ENCODE measurements at places on chromosomes 12 and 14.

GRCh38 chr14:51504669-51505068 is 147.0 kb upstream of the FRMD6 start:
- no peak for DNase-seq

- no peak for DNase-seq
Measured at GRCh38 chr12:81125691-81126090, 47.8 kb downstream of the ACSS3 start.

GRCh38 chr14:77027538-77028383 is 747 bp downstream of the IRF2BPL start:
- peak; percentile 27 for DNase-seq

DNA sequence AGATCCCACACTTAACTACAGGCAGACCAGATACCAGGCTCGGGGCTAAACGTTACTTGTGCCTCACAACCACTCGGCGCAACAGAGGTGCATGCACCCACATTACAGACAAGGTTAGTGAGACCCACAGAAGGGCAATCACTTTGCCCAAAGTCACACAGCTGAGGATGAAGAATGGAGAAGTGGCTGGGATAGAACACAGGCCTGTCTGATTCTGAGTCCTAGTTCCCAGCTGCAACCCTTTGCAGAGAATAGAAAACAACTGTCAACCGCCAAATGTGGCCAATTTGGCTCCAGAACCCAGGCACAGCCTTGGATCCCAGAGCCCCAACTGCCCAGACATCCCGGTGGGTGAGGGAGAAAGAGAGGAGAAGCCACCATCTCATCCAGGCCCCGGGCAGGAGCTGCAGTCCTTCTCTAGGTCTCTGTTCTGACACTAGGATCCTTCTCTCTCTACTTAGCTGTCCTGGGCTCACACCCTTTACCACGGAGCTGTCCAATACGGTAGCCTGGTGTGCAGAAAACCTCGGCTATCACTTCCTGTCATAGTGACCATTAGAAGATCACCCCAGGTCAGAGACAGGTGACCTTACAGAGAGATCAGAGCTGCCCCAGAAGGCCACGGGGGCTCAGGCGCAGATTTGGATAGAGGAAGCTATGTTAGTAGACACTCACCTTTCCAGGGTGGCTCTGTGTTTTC is 59.1 kb downstream of the FAM222A start:
- no peak for DNase-seq

GRCh38 chr14:102817942-102818940 is 41.0 kb downstream of the TRAF3 start:
- no peak for DNase-seq

DNA sequence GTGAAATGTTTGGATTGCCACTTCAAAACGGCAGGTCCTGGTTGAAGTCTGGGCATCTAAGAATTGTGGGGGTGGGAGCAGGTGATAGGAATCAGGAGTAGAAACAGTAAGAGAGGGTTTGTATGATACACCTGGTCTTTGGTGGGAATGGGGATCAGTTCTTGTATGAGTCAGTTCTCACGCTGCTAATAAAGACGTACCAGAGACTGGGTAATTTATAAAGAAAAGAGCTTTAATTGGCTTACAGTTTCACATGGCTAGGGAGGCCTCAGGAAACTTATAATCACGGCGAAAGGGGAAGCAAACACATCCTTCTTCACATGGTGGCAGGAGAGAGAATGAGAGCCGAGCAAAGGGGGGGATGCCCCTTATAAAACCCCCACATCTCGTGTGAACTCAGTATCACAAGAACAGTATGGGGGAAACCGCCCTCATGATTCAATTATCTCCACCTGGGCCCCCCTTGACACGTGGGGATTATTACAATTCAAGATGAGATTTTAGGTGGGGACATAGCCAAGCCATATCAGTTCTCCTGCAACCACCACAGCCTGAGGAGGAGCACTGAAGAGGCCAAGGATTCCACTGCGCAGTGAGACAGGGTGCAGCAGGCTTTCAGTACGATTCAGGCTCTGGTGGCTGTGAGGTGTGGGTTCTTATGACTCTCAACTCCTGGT is 52.1 kb downstream of the DRAM1 start:
- DNase-seq: no peak

- peak; percentile 13 for DNase-seq
Measured at GRCh38 chr14:105944632-105945610, 418.5 kb downstream of the TMEM121 start.

DNA sequence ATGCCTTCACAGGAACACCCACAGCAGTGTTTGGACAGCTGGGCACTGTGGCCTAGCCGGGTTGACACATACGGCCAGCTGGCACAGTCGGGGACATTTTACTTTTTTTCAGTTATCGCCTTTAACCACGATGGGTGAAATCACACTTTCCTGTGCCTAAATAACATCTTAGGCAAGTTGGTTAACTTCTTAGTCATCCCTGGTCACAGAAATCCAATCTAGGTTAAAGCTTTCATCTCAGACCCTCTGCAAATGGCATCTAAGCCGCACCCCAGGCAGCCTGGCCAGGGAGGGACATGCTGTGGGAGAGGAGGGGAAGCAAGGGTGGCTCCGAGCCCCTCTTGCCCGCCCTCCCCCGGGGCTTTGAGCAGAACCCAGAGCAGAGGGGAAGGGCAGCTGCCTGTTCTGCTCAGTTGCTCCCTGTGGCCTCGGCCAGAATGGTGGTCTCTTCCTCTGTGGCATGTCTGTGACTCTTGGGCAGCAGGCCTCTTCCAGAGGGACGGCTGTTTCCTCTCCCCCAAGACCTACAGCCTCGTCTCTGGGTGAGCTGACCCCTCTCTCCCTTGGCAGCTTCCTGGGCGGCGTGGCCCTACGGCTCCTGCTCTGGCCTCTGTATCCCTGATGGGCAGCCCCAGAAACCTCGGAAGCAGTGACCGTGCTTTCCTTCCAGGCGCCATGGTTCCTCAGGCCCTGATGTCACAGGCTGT is 85.4 kb upstream of the DYNC1H1 start:
- no peak for DNase-seq

GRCh38 chr12:58413794-58414193 is 472.4 kb downstream of the ATP23 start:
- no peak for DNase-seq

DNA sequence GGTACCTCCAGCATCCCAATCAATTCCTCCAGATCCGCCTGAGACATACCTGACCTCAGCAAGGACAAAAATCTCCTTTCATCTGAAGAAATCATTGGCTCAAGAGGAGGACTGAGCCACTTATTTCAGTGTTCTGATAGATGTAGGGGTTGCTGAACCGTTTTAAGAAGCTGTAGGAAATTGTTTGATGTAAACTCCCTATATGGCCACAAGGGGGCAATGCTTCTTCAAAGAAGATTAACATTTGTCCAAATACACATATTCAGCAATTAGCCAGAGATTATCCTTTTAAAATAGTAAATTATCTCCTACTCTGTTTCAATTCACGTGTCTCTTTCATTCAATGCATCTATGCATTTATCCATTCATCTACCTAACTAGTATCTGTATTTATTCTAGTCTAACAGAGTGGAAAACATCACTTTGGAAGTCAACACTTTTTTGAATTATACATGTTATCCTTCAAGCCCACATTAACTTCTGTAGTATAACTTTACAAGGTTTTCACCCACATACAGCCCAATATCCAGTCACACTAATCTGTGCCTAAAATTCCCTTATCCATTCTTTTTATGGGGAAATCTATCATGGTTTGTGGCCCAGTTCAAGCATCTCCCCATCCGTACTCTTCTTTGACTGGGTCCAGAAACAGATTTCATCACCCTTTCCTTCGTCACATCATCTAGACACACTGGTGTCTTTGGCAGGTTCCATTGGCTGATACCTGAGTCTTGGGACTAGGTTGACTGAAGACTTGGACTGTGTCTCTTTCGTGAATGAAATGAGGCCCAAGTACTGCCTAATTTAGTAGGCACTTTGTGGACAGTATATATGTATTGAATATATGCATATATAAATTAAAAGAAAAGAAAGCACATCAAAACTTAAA is 411.0 kb upstream of the OR4E1 start:
- DNase-seq: no peak

GRCh38 chr12:112422531-112422930 is 3.8 kb downstream of the PTPN11 start:
- DNase-seq: no peak

DNA sequence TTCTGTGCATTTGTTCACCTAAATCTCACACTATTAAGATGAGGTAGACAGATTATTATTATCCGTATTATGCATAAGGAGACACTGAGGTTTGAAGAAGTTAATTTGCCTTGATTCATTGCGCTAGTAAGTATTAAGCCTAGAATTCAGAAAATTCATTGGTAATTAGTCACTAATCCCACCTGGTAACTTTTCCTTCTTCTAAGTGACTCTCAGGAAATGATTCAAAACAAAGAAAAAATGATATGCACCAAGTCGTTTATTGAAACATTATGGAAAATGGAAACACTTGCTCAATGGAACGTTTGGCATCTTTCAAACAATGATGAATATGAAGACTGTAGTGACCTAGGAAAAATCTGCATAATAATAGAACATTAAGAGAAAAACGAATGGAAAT is 15.2 kb downstream of the RFX4 start:
- DNase-seq: no peak

DNA sequence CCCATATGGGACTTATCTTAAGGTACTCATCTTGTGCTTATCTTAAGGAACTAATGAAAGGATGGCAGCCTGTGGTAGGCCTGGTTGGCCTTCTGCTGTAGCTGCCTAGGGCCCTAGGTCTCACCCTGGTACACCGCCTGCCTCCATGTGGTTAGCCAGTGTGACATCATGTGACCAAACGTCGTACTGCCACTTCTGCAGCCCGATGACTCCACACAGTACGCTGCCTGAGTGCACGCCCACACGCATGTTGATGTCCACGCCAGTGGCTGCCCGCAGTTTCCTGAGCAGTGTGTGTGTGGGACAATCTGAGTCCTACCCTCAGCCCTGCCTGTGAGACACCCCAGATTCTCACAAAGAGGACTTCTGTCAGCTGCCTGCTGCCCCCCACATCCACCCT is 5.1 kb downstream of the ADCY4 start:
- peak; percentile 96 for DNase-seq

GRCh38 chr12:15613981-15614380 is 175.2 kb downstream of the EPS8 start:
- no peak for DNase-seq

DNA sequence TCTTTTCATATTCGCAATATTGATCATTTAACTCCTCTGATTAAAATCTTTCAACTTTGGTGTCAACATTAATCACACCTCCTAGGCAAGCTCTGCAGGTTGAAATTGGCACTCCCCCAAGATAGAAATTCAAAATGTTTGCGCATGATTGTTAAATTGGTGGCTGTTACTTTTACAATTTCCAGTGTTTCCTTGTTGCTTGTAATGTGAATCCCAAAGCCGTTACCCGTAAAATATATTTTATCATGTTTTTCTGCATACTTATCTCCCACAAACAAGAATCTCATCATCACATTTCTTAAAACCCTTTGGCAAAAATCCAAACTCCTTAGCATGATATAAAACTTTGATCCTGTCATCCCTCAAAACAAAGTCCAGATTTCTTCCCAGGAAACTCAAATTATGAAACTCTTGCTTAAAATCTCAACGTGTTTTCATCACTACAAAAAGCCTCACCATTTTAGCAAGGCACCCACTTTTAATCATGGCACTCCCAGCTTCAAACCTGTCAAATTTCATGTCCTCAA is 14.7 kb downstream of the RTL1 start:
- no peak for DNase-seq

GRCh38 chr12:30691122-30691879 is 4.4 kb downstream of the IPO8 start:
- no peak for DNase-seq

GRCh38 chr14:94677213-94677612 is 65.0 kb downstream of the SERPINA3 start:
- DNase-seq: no peak

GRCh38 chr12:124736115-124737039 is 127.3 kb downstream of the SCARB1 start:
- peak; percentile 33 for DNase-seq

DNA sequence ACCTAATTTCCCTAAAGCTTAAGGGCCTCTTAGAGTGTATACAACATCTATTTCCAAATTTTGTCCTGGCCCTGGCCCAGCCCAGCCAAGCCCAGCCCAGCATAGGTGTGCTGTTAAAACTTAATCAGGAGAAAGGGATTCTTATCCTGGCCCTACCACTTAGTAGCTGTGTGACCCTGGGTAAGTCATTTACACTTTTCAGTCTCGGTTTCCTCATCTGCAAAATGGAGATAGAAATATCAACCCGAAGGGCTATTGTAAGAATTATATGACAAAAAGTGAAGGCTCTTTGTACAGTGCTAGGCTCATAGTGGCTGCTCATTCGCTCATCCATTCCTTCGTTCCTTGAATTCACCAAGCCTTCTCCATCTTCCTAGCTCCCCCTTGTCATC is 442 bp downstream of the ERG28 start:
- no peak for DNase-seq

GRCh38 chr12:14619741-14620501 is 52.2 kb upstream of the PLBD1 start:
- DNase-seq: no peak

DNA sequence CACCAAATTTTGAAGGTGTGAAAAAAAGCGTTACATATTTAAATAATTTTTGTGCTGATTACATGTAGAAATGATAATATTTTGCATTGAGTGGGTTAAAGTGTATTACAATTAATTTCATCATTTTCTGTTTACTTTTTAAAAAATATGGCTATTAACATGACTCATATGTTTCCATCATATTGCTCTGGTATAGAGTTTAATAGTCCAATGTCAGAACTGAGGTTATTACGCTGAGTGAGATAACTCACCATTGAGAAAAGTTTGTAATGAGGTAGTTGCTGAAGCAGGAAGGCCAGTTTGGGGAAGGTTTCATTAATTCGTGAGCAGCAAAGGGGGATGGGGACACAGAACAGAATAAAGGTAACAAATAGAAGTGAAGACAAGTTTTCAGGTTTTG is 865.7 kb upstream of the MGAT4C start:
- DNase-seq: no peak

DNA sequence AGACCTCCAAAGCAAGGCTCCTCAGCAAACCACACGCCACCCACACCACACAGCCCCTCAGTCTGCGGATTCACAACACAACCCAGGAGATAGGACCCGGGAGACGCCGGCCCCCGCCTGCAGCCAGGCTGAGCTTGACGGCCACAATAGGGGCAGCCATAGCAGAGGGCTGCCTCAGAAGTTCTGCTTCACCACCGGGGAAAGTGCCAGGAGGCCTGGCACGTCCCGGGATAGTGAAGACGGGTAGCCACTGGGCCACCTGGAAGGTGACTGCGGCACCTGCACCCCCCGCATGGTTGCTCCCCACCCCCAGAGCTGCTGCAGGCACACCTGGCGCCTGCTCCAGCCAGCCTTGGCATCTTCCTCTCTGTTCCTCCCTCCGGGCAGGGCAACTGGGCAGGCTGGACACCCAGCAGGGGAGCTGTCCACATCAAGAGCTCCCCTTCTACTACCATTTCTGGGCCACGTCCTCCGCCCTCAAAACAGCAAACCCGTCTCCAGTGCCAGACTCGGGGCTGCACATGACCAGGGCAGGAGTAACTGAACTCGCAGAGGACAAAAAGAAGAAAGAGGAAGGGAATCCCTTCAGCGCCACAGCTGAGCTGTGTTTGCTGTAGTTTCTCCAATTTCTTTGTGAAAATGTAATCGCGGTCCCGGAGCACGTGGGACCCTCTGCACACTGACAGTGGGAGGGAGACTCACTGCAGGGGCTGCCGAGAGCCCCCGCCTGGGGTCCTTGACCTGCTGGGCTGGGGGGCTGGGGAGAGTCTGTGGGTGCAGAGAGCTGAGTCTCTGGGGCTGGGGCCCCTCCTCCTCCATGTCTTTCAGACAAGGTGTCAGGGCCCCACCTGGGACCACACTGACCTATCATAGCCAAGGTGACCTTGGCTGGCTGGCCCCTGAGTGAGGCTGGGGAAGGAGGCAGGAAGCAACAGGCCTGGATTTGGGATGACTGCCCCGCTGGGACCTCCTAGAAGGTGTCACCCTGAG is 74.2 kb upstream of the C14orf180 start:
- no peak for DNase-seq

Data from HL-60 (cell line).